Fibroblast of skin of right quadriceps (primary cell): ENCODE measurements at places on chromosomes 1 and 21.

DNA sequence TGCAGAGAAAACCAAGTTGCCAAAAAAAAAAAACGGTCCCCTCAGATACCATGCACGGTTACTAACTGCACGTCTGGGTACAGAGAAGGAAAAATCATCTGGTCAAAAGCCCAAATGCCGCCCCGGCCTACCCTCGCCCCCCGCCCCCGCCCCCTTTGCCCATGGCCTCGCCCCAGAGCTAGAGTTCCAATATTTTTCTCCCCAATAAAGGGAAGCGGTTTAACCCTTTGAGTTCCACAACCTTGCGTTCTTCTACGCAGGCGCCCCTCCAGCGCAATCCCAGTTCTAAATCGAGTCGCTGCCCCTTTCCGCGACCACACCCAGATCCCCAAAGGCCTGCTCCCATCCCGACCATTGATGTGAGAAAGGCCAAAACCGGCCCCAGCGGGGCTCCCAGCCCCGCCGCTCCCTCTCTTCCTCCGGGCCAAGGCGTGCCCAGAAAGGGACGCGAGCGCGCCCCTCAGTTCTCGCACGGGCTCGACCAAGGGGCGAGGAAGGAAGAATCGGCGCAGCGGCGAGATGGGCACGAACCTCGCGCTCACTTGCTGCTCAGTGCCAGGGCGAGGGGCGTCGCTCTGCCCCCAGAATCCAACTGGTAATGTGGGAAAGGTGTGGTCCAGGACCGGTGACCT lies 797 bp downstream of the WDR47 start:
- DNase-seq, result peak; percentile 14

- DNase-seq, result peak; percentile 67
These were observed 132.6 kb downstream of the ETS2 start for GRCh38 chr21:38938343-38938742.

- peak; percentile 98 for DNase-seq
These were observed 481.1 kb upstream of the USP24 start for GRCh38 chr1:55696181-55696754.

GRCh38 chr1:28640766-28641165 lies 2.1 kb downstream of the TAF12 start:
- peak; percentile 11 for DNase-seq

- no peak for DNase-seq
These were observed 114.4 kb downstream of the CAMTA1 start for GRCh38 chr1:6899621-6900020.

DNA sequence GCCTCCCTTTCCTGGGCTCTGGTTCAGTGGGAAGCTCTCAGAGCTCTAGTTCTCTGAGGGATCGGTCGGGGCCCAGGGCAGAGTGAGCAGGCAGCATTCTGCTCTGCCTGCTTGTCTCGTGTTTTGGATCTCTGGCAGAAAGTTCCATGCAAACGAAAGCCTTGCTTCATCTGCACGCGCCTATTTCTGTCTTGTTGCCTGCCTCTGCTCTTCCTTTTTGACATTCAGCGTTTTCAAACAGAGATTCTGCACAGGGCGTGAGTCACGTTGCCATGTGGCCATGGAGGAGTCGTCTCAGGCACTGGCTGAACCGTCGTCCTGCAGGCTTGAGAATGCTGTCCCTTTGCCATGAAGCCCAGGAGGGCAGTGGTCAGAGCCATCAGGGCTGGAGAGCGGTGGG lies 20.3 kb downstream of the AJAP1 start:
- DNase-seq, result no peak

DNA sequence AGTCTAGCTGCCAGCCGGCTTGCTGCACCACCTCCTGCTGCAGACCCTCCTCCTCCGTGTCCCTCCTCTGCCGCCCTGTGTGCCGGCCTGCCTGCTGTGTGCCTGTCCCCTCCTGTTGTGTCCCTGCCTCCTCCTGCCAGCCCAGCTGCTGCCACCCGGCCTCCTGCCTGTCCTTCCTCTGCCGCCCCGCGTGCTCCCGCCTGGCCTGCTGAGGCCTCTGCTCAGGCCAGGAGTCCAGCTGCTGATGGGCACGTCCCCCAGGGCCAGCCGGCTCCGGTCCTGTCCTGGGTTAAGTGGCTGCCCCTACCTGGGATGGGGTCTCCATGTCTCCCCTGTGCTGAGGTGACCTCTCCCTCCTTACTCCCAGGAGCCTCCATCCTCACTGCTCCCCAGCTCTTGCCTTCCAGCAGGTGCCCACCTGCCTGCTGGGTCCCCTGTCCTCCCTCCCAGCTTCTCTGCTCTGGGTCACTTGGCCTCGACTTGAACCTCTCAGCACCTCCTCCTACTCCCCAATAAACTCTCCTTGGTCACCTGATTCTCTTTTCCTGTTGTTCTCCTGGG lies 870 bp downstream of the KRTAP10-8 start:
- no peak for DNase-seq

DNA sequence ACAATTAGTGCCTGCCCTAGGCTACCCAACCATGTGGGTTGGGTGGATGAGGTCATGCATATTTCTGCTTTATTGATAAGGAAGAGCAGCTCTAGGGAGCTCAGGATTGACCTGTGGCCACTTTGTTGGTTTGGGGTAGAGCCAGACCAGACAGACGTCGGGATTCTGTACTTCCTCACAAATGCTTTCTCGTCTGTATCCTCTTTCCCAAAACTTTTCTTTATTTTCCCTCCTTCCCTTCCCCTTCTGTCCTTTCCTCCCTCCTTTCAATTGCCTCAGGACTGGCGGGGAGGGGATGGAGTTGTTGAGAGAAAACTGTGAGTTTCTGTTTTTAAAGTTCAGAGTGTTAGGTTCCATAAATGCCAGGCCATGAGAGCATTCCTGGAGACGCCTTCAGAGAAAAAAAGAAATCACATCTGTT lies 68.0 kb downstream of the UCK2 start:
- peak; percentile 27 for DNase-seq

DNA sequence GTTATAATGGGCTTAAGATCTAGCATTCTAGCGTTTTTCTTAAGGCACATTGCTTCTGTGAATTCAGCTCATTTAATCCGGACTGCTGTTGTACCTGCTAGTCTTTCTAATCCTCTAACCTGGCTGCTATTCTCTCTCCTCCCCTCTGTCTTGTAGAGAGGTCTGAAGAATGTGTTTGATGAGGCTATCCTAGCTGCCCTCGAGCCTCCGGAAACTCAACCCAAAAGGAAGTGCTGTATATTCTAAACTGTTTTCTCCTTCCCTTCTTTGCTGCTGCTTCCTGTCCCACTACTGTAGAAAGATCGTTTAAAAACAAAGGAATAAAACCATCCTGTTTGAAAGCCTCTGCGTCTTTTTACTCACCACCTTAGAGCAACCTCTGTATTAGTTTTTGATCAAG lies 37.3 kb downstream of the CDC42 start:
- DNase-seq, result no peak

GRCh38 chr1:60916906-60917305 lies 165.5 kb upstream of the NFIA start:
- DNase-seq, result no peak

- no peak for DNase-seq
These were observed 59.1 kb upstream of the RBM15 start for GRCh38 chr1:110280126-110280525.

DNA sequence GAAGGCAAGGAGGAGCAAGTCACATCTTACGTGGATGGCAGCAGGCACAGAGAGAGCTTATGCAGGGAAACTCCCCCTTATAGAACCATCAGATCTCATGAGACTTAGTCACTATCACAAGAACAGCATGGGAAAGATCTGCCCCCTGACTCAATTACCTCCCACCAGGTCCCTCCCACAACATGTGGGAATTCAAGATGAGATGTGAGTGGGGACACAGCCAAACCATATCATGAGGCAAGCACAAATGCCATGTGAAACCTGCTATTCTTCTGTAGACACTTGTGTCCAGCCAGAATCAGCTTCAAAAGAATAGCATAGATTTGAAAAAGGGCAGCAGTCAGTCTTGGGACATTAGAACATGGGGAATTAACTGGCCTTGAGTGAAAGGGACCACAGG lies 32.2 kb upstream of the UBE2U start:
- DNase-seq, result no peak

DNA sequence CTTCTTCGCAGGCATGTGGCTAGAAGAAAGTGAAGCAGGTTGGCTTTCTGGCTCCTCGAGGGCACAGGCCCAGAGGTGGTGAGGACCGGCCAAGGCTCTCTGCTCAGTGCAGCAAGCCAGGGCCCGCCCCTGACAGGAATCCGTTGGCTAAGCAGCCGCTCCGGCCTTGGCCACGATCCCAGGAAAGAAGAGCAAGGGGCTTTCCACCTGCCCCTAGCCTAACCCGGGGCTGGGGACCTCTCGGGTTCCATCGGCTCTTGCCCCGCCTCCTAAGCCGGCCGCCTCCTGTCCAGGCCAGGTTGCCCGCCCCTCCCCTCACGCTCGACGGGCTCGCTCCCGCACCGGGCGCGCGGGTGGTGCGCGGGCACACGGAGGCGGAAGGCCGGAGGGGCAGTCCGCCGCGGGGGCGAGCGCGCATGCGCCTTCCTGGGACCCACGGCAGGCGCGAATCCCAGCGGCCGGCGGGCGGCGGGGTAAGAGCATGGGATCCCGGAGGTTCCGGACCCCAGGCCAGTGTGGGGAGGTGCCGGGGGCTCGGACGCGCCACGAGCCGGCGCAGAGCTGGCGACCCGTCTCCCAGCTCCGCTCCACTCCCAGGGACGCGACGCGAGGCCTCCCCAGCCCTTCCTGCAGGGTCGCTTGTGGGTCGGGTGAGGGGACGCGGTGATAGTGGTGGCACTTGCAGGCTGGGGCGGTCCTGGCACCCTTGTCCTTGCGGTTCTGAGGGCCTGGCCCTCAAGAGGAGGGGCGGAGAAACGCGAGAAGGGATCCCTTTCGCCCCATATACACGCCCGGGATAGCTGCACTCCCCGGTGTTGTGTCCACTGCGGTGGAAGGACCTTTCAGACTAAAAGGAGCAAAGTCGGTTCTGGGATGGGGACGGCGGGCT lies at the start of gene ALG6:
Gene ALG6, plus strand, starts transcription at position 413 of the 889 bp plus-strand sequence. CDS start 3,351 bp downstream, outside the sequence.
- DNase-seq, result peak; percentile 92

GRCh38 chr1:90713741-90714509 lies 3.2 kb downstream of the BARHL2 start:
- DNase-seq, result no peak

- DNase-seq, result no peak
These were observed 407.8 kb downstream of the PTPRC start for GRCh38 chr1:199046618-199047017.

DNA sequence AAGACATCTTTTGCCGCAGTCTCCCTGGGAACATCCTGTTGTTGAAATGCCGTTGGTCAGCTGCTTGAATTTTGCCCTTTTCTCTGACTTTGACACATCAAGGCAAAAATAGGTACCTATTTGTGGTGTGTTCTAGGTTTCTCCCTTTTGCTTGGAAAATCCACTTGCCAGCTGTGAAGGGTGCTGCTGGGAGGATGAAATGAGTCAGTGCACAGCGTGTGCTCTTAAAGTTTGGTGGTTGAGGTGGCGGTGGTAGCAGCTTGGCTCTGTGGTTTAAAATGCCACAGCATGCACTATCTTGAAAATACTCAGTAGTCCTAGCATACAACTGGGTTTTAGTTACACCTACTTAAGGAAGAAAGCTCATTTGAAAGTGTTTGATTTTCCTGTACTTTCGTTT lies 183.8 kb downstream of the DHRS3 start:
- DNase-seq, result peak; percentile 76

- DNase-seq, result no peak
These were observed 49.8 kb downstream of the CDK18 start for GRCh38 chr1:205554026-205554811.

DNA sequence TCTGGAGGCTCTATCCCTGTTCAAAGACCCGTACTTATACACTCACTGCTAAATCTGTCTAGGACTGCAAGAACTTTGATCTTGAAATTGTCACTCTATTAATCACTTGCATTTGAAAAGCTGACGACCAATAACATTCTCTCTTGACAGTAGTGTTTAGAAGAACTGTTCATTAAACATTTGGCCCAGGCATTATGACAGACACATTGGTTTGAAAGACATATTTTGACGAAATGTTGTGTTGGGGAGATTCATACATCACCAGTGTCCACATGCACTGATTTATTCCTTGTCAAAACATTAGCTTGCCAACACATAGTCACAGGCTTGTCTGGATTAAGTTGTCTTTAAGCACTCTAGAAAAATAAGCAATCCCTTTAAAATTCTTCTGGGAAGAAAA lies 951.3 kb downstream of the ADGRL2 start:
- DNase-seq, result no peak

DNA sequence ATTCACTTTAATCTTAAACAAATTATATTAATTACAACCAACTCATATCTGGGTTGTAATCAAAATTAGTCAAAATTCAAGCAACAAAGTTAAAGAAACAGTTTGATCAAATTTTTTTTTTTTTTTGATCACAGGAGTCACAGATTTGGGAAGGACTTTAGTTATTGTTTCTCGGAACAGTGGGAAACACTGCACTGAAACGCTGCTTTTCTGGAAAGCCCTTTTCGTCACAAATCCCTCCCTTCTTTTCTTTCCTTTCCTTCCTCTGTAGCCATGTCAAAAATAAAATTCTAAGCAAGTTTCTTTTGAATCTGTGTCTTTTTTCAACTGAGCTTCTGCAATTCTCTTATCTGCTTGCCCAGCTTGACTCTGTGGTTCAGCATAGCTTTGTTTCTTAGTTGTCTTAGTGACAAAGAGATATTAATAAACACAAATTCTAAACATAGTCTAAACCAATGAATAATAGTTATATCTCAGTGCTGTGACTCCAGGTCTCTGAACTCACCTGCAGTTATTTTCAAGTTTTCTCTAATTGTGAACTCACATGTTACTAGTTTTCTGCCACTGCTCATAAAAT lies 53.8 kb downstream of the PTGS2 start:
- no peak for DNase-seq

- DNase-seq, result no peak
These were observed 41.9 kb downstream of the TRIM11 start for GRCh38 chr1:228364706-228365213.

DNA sequence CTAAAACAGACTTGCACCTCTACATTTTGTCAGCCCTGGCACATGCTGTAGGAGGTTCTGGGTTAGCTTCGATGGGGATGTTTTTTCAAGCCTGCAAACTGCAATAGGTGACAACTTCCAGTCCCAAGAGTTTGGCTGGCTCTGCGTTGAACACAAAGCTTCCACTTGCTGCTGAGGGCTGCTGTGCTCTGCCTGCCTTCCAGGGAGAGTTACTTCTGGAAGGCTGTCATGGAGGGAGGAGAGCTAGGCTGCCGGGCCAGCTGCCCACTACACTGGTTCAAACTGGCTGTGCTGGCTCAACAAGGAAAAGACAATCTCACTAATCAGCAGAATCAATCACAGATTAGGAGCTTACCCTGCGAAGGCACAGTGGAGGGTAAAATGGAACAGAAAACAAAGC lies 46.7 kb upstream of the PPP2R5A start:
- no peak for DNase-seq

GRCh38 chr1:42765832-42766740 lies 742 bp downstream of the P3H1 start:
- peak; percentile 84 for DNase-seq

DNA sequence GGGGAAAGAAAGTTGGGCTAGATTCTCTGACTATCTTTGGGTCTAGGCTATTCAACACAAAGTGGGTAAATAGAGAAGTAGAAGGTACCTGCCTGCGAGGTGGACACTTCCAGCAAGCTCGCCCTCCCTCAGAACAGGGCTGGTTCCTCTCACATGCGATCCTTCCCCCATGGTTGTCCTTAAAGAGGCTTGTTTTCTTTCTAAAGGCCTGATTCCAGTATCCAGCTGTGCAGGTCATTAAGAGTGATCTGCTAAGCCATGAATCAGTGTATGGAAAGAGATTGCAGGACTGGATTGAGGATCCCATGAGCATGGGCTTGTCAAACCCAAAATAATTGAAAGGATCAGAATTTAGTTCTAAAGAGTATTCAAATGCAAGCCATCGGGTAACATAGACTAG lies 189.0 kb downstream of the URB2 start:
- DNase-seq, result no peak
